ENCODE measurements at places on chromosomes 2 and 18.

DNA sequence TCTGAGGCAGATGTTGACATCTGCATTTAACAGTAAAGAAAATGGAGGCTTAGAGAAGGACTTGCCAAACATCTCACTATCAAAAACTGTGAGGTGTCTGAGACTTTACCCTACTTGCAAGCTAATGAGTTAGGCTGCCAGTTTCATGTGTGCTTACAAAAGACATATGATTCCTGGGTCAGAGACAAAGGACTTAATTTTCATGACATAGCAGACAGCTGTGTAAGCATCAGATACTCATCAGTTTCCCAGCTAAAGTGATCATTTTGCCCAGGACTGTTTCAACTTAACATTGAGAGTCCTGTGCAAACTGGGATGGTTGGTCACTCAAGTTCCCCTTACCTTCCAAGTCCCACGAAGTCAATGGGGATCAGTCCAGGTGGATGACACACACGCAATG, 18.9 kb upstream of the DAPL1 start:
- no peak for DNase-seq

DNA sequence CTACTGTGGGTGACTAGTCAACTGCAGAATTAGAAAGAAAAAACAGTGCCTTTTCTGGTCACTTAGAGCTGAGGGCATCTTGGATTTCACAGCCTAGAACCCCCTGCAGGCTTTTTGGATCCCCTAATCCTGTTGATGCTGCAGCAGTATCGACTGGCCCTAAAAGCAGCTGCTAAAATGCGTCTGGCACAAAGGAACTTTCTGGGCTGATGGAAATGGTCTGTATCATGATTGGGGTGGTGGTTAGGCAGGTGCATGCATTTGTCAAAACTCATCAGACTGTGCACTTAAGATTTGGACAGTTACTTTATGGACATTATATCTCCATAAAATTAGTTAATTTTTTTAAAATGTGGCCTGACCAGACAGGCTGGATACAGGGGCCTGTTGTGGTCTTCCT, 149.8 kb downstream of the KLHL29 start:
- no peak for DNase-seq

GRCh38 chr18:44742126-44742525, 61.4 kb downstream of the SETBP1 start:
- no peak for DNase-seq

DNA sequence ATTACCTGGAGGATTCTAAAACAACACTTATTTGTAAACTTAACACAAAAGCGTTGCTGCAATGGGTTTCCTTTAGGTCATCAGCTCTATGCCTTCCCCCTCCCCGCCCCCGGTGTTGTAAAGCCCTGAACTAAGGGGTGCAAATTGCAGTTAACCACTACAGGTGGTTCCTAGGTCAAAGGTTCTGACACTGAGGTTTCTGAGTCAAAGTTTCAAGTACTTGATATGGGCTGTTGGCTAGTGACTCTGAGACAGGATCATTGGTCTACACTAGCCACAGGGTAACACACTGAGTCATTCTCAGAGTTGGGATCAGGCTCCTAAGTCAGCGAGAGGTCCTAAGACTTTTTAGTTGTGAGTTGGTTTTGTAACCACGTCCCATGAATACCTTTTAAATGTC, 15.4 kb downstream of the IL1B start:
- DNase-seq: no peak

DNA sequence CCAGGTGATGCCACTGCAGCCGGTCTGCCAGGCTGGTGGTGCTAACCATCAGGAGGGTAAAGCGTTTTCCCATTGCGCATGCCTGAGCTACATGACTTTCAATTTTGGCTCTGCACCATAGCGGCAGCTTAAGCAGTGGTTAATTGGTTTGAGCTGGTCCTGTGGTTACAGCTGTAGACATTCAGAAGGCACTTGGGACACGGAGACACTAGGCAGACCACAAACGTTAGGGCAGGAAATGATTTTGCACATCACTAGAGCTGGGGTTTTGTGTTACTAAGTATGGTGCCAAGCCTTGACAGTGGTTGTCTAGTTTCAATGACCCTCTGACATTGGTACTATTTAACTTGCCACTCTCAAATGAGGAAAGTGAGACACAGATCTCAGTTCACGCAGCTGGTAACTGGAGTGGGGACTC, 28.9 kb upstream of the CNOT11 start:
- DNase-seq: no peak

DNA sequence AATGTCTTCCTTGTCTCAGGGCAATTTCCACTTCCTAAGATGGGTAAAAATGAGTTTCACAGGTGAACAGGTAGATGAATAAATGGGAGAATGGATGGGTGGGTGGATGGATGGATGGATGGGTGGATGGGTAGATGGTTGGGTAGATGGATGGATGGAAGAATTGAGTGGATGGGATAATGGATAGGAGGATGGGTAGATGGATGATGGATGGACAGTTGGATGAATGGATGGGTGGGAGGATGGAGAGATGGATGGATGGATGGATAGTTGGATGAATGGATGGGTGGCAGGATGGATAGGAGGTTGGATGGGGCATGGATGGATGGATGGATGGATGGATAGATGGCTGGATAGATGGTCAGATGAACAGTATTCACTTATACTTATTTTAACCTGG, 90.9 kb downstream of the LRRC30 start:
- DNase-seq: no peak

DNA sequence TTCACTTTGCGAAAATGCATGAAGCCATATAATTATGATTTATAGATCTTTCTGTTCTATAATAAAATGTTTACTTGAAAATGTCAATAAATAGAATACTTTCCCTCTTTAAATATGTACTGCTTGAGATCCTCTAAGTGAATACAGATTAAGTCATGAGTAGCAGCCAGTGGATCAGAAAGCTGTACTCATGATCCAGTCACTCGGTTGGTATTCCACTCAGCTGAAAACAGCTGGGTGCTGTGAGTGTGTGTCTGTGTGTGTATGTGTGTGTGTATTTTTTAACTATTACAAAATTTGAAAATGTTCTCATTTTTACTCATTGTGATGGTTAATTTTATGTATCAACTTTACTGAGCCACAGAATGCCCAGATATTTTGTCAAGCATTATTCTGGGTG, 141.6 kb upstream of the CYP26B1 start:
- no peak for DNase-seq

GRCh38 chr2:69660637-69661036, 17.1 kb upstream of the AAK1 start:
- no peak for DNase-seq

DNA sequence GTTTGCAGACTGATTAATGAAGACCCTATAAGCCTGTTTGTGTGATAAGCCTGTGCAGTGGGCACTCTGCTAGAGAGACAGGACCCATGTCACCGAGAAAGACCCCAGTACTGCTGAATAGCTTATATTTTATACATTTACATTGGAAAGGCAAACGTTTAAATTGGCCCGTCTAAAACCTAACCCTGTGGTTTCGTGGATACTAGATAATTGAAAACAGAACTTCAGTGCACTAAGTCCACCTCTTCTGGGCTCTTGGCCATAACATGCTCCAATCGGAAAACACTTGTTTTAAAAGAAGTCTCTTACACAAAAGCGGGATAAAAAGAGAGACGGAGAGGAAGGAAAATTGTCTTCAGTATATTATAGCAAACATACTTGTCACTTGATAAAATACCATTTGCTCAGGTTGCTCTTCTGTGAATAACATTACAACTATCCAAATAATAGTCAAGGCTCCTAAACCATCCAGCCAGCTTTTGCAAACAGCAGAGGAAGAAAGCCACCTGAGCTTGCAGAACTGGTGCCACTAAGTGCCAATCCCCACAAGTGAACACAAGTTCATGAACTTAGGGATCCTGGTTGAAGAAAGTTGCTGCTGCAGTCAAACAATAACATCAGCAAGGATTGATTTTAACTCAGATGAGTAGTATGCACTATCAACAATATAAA, 218.4 kb upstream of the FN1 start:
- DNase-seq: no peak

GRCh38 chr2:109268916-109269315, 139.9 kb downstream of the SH3RF3 start:
- DNase-seq: no peak

- DNase-seq: peak; percentile 93
Observed at GRCh38 chr2:10331027-10331701, 28.5 kb downstream of the HPCAL1 start.

- no peak for DNase-seq
Observed at GRCh38 chr2:148719941-148720436, 75.4 kb downstream of the EPC2 start.

GRCh38 chr2:191065785-191066184, 51.8 kb upstream of the STAT1 start:
- no peak for DNase-seq

GRCh38 chr2:238409341-238410199, 17.2 kb upstream of the ASB1 start:
- DNase-seq: no peak

DNA sequence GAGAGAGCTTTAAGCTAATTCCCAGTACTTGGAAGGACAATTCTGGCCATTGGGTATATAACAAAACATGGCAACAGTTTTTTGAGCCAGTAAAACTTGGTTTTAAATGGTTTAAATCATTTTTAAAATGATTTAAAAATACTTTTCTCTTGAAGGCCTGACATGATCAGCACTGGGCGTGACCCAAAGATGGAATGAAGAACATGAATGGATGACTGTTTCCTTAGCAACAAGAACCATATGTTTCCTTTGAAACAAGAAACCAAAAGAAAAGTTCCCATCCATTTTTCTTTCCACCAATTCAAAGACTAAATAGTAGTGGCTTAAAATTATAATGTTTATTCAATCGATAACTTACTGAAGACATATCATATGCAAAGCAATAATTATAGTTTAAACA, 348.3 kb upstream of the FIGN start:
- DNase-seq: no peak

GRCh38 chr2:215880970-215881369, 132.4 kb downstream of the MREG start:
- DNase-seq: no peak

DNA sequence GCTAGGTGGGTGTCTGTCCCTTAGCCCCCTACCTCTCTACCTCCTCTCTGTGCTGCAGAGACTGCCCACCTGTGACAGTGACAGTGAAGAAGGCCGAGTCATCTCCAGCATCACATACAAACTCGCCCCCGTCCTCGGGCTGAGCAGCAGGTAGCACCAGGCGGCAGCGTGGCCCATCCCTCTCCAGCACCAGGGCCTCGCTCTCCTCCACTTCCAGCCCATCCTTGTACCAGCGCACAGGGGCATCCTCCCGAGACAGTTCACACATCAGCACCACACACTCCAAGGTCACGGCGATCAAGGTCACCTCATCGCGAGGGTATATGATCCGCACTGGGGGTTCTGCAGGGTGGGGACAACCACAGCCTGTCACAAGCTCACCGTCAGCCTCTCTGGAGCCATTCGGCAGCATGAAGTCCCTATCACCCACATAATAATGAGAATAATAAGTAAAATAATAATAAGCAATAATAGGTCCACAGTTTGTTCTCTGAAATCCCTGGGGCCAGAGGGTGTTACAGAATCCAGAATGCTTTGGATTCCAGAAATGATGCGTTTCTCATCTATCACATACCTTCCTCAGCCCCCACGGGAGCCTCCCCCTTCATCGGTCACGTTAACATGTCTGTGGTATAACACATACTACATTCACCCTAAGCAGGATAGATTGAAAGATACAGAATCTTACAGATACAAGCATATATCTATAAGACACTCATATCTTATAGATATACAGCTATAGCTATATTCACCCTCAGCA, 12.0 kb downstream of the OBSL1 start:
- no peak for DNase-seq

GRCh38 chr2:219059725-219060682, 717 bp downstream of the IHH start:
- DNase-seq: no peak

DNA sequence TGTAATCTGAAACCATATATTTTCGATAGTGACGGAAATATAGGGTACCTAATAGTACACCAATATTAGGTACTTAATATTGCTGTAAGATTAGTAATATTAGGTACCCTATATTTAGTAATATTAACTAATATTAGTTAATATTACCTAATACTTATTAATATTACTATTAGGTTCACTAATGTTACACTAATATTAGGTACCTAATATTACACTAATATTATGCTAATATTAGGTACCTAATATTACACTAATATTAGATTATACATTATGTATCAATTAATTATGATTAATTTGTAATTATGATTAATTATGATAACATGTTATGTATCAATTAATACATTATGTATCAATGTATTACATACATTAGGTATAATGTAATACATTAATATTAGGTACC, 518.2 kb upstream of the LRATD1 start:
- no peak for DNase-seq

DNA sequence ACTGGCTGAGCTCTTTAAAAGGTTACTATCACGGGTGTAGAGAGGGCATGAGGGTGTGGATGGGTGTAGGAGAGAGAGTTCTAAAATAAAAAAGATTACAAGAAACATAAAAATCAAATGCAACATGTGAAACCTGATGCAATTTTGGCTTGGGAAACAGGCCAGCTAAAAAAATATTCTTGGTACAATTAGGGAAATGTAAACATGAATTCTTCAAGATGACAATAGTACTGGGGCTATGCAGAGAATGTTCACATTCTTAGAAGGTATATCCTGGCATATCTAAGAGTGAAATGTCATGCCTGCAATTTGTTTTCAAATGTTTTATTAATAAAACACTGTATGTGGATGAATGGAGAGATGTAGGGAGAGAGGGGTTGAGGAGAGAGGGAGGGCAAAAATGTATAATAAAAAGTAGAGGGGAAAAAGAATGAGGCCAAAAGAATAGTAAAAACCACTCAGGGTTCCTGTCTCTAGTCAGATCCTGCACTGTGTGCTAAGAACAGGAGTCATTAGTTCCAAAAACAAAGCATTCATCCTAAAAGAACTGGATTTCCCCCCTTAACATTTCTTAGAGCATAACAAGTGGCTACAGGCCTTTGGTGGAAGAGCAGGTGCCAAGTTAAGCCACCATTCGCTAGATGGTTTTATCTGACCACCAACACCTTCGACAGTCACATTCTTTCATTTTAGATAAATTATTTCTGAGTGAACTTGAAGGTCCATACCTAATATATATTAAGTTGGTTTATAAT, 77.3 kb downstream of the LPIN2 start:
- no peak for DNase-seq

DNA sequence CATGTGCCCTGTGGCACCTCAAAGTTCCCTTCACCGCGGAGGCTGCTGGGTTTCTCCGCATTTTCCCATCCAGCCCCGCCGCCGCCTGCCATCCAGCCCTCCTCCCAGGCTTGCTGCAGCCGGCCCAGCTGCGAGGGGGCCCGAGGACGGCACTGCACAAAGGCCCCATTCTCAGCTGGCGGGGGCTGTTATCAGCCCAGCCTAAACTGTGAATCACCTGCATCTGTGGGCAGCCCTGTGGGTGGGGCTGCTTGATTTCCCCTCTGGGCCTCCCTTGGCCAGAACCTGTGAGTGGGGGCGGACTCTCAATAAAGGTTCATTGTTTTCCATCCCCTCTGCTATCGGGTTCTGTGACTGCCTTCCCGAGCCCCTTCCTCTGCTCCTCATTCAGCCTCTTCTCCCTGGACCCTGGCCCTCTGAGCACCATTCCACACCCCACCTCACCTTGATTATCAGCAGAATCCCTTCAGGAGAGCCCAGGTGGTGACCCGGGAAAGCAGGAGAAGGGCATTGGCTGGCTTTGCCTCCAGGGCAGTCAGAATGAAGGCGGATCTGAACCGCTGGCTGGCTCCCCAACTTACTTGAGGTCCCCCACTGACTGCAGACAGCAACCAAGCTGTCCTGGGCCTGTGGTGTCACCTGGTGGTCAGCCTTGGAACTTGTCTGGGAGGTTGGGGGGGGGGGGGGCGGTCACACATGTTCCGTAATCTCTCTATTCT, 204.5 kb downstream of the ZFP36L2 start:
- DNase-seq: no peak

- no peak for DNase-seq
Observed at GRCh38 chr2:165055082-165055851, 99.9 kb upstream of the SLC38A11 start.

GRCh38 chr2:134396493-134396892, 142.6 kb downstream of the MGAT5 start:
- no peak for DNase-seq
